Activated CD4-positive, alpha-beta T cell treated with anti-CD3 and anti-CD28 coated beads, Interleukin-2, amount 10 ng/mL, durations not matched to agents 7 days and 5 days (primary cell): ENCODE measurements at places on chromosomes 12 and 14.

- no peak for DNase-seq
- H3K36me3 ChIP-seq = no peaks in the 10 kb centered on the region
- no peaks in the 10 kb centered on the region for H3K27me3 ChIP-seq
- H3K27ac ChIP-seq = no peak overlapping the region
- no peak overlapping the region for H3K4me3 ChIP-seq
- no peaks in the 10 kb centered on the region for H3K4me1 ChIP-seq
Observed at GRCh38 chr12:61896436-61896835, 363.8 kb upstream of the USP15 start.

- H3K36me3 ChIP-seq = peaks cover 54% of the 10 kb centered on the region
- no peak for DNase-seq
- peaks cover 74% of the 10 kb centered on the region for H3K4me1 ChIP-seq
- H3K4me3 ChIP-seq = peak overlapping the region; percentile 99
- peak overlapping the region; percentile 100 for H3K27ac ChIP-seq
Observed at GRCh38 chr12:43758247-43758727, 303 bp downstream of the PUS7L start.

DNA sequence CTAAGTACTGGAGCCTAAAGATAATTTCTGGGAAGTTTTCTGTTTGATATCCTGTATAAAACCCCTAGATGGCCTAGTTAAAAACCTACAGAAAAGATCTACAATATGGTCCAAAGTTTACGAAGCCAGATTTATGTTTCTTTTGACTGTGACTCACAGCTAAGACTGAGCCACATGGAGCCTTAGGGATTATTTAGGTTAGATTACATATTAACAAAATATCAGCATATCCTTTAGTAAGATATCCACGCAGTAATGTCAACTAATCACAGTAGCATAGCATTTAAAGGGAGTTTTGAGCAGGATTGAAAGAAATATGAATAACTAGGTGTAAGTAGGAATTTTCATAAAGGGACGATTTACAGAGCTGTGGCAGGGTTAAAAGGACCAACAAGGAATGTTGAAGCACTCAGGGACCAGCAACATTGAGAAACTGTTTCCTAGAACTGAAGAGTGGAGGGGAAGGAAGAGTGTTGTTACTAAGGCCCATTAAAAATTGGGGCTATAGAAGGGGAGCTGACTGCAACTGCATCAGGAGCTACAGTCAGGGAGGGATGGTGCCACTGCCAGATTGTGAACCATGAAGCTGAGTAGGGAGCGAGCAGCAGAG, 155.5 kb downstream of the DACT1 start:
- no peak for DNase-seq
- H3K27me3 ChIP-seq = peaks cover 15% of the 10 kb centered on the region
- no peaks in the 10 kb centered on the region for H3K36me3 ChIP-seq
- H3K4me1 ChIP-seq = no peaks in the 10 kb centered on the region

GRCh38 chr12:108686780-108687179, 44.5 kb downstream of the CORO1C start:
- H3K4me1 ChIP-seq = peaks cover 49% of the 10 kb centered on the region
- peaks cover 3% of the 10 kb centered on the region for H3K27me3 ChIP-seq
- H3K27ac ChIP-seq = no peak overlapping the region
- no peaks in the 10 kb centered on the region for H3K36me3 ChIP-seq
- H3K4me3 ChIP-seq = no peak overlapping the region
- no peak for DNase-seq

DNA sequence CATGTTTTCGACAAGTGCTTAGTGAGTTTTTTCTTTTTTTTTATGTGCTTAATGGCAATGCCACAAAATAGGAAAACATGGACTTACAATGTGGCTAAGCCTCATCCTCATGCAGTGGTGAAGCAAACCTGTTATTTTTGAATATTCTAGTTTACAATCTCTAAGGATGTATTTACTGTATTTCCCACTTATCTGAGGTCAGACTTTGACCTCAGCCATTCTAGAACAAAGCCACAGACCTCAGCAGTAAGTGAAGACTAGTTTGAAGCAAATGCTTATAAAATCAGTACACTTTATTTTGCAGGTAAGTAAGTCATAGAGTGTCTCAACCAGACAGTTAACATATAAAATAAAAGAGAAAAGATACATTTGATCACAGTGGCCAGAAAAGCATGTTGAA, 130.1 kb downstream of the CCDC91 start:
- no peaks in the 10 kb centered on the region for H3K27me3 ChIP-seq
- H3K4me1 ChIP-seq = peaks cover 7% of the 10 kb centered on the region
- no peak overlapping the region for H3K27ac ChIP-seq
- H3K4me3 ChIP-seq = no peak overlapping the region

DNA sequence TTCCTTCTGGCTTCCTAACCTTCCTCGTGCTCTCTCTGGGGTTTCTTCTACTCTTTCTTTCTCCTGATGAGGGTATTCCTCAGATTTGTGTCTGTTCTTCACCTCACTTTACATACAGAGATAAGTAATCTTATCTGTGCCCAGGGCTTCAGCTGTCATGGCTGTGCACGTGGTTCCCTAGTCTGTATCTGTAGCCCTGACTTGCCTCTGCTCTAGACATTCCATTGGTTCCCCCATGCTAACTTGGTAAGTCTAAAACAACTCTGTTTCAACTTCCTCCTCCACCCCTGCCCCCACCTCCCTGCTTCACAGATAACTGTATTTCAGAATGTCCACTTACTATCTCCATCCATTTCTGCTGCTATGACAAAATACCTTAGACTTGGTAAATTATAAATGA, 10.8 kb downstream of the DIP2B start:
- H3K4me1 ChIP-seq = peaks cover 53% of the 10 kb centered on the region
- peaks cover 24% of the 10 kb centered on the region for H3K36me3 ChIP-seq
- no peak overlapping the region for H3K4me3 ChIP-seq
- DNase-seq = no peak

DNA sequence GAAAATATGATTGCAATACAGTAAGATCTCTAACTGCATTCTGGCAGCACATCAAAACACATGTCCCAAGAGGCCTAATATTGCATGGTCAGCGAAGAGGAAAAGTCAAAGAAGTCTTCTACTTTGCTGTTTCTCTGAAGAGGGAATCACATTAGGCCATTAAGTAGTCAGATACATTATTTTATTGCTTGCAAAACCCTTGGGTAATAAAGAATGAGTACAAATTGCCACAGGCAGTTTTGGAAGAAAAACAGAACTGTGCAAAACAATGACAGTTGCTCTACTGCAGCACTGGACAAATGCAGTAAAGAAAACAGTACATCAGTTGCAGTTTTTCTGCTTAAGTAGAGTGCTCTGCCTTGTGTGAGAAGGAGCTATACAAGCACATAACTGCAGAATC, 211.9 kb downstream of the MED13L start:
- H3K36me3 ChIP-seq = no peaks in the 10 kb centered on the region
- H3K4me3 ChIP-seq = no peak overlapping the region
- no peak overlapping the region for H3K27ac ChIP-seq
- peaks cover 29% of the 10 kb centered on the region for H3K4me1 ChIP-seq
- H3K27me3 ChIP-seq = no peaks in the 10 kb centered on the region

DNA sequence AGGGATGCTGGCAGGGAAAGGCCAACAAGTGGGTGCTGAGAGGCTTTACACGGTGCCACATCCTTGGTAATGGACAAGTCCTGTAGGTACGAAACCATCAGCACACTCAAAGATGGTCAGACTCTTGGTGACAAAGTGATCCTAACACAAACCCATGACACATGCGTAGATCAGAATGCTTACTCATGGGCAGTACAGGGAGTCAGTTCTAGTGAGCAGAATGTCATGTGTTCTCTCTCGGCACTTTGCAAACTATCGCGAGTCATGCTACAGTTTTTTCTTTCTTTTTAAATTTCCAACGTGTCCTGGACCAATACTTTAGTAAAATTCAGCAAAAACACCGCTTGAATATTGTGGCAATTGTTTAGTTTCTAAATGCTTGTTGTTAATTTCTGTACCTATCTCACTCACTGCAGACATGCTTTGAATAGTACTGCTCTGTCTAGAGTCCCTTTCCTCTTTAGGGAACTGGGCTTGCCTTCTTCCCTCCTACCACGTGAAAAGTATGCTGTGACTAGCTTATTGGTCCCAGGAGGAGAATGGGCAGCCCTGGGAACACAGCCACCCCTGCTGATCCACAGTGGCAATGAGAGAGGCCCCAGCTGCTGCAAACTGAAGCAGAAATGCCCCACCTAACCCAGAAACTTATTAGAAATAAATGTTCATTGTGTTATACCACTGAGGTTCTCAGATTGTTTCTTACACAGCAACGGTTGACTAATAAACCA, 62.4 kb downstream of the UBR7 start:
- no peaks in the 10 kb centered on the region for H3K27me3 ChIP-seq
- no peak overlapping the region for H3K27ac ChIP-seq
- H3K36me3 ChIP-seq = peaks cover 6% of the 10 kb centered on the region
- H3K4me3 ChIP-seq = no peak overlapping the region
- H3K4me1 ChIP-seq = no peaks in the 10 kb centered on the region

DNA sequence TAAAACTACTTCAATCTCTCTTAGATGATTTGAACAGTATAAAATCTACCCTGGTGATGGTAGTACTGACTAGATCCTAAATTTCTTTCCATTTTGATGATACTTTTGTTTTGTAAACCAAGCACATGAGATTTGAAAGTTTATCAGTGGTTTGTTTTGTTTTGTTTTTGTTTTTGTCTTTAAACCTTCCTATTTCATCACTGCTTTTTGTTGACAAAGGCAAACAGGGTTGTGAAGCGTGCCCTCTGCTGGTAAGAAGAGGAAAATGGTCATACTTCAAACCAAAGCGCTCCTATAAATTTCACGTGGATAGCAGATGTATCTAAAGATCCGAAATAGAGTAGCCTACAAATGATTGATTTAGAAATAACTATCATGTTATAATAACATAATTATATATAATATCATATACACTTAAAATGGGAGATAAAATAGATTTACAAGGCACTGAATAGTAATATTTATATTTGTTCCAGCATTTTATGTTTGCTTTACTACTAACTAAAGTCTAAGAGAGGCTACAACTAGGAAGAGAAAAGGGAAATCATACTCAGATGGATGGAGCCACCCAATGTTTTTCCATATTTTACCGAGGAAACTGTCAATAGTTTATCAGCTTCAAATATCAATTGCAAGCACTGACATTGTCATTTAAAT, 254.0 kb upstream of the USP15 start:
- H3K4me1 ChIP-seq = no peaks in the 10 kb centered on the region
- H3K27me3 ChIP-seq = peaks cover 2% of the 10 kb centered on the region
- peak; percentile 31 for DNase-seq

DNA sequence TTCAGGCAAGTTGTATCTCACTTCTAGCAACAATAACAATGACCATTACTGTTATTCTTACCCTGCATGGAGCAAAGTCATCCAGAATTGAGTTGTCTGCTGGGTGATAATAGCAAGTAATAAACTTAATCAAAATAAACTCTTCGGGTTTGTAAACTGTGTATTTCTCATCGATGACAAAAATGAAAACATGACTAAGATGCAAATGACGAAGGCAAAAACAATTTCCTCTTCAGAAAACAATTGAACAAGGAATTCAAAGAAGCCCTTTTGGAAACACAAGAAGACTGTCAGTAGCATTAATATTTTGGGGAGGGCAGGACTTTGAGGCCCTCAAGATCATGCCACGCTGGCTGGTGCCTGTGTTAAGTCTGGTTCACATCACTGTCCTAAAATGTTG, 232.0 kb downstream of the BTG1 start:
- H3K4me1 ChIP-seq = no peaks in the 10 kb centered on the region
- no peak overlapping the region for H3K4me3 ChIP-seq
- no peaks in the 10 kb centered on the region for H3K27me3 ChIP-seq
- no peak overlapping the region for H3K27ac ChIP-seq

GRCh38 chr12:119176267-119177055, 2.3 kb upstream of the HSPB8 start:
- no peak for DNase-seq
- no peaks in the 10 kb centered on the region for H3K27me3 ChIP-seq
- H3K4me1 ChIP-seq = no peaks in the 10 kb centered on the region

GRCh38 chr12:47316609-47317049, 236.9 kb upstream of the AMIGO2 start:
- peaks cover 6% of the 10 kb centered on the region for H3K36me3 ChIP-seq
- no peak for DNase-seq
- H3K27me3 ChIP-seq = no peaks in the 10 kb centered on the region
- no peak overlapping the region for H3K4me3 ChIP-seq
- H3K4me1 ChIP-seq = peaks cover 36% of the 10 kb centered on the region
- peak overlapping the region; percentile 77 for H3K27ac ChIP-seq

GRCh38 chr14:73591690-73592449, at the start of gene ACOT4:
Gene ACOT4, plus strand, starts transcription at chr14:73591873. Its CDS starts 87 bp downstream, at chr14:73591960.
- H3K4me3 ChIP-seq = peak within 1 kb of the TSS; percentile 66
- peak within 1 kb of the TSS; percentile 79 for H3K27ac ChIP-seq
- H3K36me3 ChIP-seq = peaks cover 1% of the 10 kb centered on the region
- H3K27me3 ChIP-seq = no peaks in the 10 kb centered on the region

- DNase-seq = no peak
- H3K27me3 ChIP-seq = no peaks in the 10 kb centered on the region
- peaks cover 55% of the 10 kb centered on the region for H3K36me3 ChIP-seq
- H3K27ac ChIP-seq = peak overlapping the region; percentile 72
Observed at GRCh38 chr12:112096667-112097066, 11.9 kb downstream of the NAA25 start.

DNA sequence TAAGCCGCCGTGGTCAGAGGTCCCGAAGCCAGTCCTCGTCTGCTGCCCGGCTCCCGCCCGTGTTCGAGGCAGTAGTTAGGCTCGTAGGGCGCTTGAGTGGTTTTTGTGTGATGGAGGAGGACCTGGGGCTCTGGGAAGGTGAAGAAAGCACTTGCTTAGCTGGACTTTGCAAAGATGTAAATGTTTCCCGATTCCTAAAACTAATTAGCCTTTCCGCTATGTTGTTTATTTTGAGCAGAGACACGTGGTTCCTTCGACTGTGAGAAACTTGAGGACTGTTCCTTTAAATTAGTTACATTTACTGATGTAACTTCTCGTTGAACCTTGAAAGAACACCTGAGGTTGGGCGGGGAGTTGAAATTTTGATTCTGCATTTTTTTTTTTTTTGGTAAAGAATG, 33.9 kb downstream of the MIA2 start:
- H3K36me3 ChIP-seq = peaks cover 30% of the 10 kb centered on the region
- H3K27me3 ChIP-seq = no peaks in the 10 kb centered on the region
- H3K4me1 ChIP-seq = peaks cover 54% of the 10 kb centered on the region

GRCh38 chr14:94387051-94388026, 1.1 kb downstream of the SERPINA1 start:
- H3K27ac ChIP-seq = no peak overlapping the region
- no peaks in the 10 kb centered on the region for H3K36me3 ChIP-seq
- H3K4me3 ChIP-seq = no peak overlapping the region
- H3K27me3 ChIP-seq = no peaks in the 10 kb centered on the region
- no peak for DNase-seq
